ENCODE measurements at places on chromosomes 12 and 14. TPM values are rescaled to one million over a fixed set of nuclear protein-coding genes. Genes with fewer than 3 reads are reported as not detected.
A peak's percentile ranks its signal among the peaks of the same experiment; 100 is the strongest.

GRCh38 chr14:105067140-105067968 is 2.1 kb upstream of the GPR132 start:
- no peak for DNase-seq

CRIP1 gene
- polyA plus RNA-seq: 16.0 TPM

GRCh38 chr12:6380141-6381121 is 3.5 kb upstream of the LTBR start:
- DNase-seq: no peak

TCL1A gene
- polyA plus RNA-seq: not detected

DNA sequence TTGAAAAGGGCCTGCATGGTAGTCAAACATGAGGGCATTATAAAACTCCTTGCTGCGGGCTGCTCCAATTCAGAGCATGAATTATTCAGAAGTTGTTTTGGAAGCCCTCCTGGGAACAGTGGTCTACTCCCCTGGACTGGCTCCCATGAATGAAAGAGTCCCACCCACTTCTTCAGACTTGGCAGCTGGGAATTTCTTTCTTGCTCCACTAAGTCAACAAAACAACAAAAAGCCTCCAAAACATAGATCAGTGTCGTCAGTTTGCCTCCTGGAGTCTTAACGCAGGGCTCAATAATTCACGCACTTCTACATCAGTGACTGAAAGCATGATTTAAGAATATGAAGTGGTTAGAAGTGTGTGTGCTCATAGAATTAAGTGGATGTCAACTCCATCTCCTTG is 37.9 kb downstream of the AKAP6 start:
- DNase-seq: no peak

GRCh38 chr12:104453133-104453532 is 3.6 kb upstream of the CHST11 start:
- no peak for DNase-seq

DAZAP2 gene
- polyA plus RNA-seq: 91.0 TPM

- no peak for DNase-seq
Observed at GRCh38 chr12:114400361-114400811, 5.6 kb downstream of the TBX5 start.

GRCh38 chr12:126156806-126157574 is 1091.8 kb downstream of the AACS start:
- DNase-seq: no peak

- DNase-seq: no peak
Observed at GRCh38 chr14:99363051-99363450, 91.1 kb upstream of the BCL11B start.

DNA sequence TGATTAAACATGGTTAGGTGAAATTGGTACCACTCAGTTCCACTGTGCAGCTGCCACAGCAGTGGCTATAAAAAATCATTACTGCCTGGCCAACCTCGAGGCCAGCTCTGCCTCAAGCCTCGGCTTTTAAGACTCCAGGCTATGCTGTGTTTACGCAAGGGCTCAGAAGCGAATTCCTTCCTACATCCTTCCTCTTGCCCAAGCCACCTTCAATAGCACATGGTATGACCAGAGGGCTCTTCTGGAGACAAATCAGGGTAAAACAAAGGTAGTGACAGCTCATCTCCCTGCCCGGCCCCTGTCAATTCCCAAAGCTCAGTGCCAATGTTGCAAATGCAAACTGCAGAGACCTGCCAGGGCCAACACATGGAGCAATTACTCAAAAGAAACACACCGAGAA is 31.9 kb downstream of the NUAK1 start:
- peak; percentile 55 for DNase-seq

FSCB gene
- polyA plus RNA-seq: not detected
